ENCODE measurements at places on chromosomes 16 and 17.
A peak's percentile ranks its signal among the peaks of the same experiment; 100 is the strongest.

DNA sequence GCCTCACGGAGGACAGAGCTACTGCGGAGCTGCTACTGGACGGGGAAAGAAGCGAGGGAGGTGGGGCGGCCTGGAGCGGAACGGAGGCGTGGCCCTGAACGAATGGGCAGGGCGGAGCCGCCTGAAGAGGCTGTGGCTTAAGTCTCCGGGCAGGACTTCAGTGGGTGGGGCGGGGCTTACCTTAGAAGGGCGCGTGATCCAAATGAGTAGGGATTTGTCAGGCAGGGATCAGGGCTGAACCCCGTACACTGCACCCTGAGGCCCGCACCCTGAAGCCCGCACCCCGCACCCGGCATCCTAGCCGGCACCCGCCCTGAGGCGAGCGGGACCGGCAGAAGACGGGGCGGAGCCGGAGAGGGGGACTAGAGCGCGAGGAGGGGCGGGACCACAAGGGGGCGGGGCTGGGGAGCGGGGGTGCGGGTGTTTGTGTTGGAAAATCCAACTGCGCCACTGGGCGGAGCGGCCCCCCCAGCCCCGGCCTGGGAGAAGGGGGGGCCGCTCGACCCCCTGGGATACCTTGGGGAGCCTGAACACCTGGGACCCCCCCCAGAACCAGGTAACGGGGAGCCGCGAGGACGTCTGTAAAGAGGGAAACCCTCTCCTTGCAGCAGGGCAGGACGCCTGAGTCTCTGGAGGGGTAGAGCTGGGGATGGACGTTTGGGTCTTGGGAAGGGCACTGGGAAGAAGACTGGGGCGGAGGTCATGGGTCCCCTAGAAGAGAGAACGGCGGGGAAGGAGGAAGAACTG lies at the start of gene KDM6B:
Gene KDM6B, plus strand, starts transcription at position 423 of the 747 bp plus-strand sequence. CDS start 11,338 bp downstream, outside the sequence.
- peak; percentile 79 for DNase-seq

DNA sequence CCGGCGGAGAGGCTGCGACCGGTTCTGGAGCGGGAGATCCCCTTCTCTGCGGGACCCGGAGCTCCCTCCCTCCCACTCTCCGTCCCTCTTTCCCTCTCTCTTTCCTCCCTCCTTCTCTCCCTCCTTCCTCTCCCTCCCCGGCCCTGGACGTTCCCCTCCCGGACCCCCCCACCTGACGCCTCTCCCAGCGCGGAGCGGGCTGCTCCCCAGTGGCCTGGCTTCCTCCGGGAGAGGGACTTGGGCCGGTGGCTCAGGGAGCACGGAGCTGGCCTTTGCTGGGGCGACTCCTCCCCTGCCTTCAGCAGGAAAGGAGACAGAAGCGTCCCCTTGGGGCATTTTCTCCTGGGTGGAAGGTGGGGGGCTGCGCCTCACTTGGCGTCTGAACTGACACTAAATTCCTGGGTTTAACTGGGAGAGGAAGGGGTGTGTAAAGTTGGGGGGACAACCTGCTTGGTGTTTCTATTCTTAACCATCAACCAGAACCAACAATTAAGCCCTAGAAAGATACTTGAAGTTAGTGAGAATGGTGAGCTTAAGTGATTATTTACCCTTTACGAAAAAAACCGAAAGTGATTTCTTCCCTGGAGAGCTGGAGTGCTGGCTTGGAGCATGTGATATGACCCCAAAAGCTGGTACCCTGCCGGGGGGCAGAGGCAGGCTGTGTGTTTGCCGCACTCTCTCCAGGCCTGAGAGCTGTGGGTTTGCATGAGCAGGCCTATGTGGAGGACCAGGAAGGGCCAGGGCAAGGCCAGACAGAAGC lies 775 bp downstream of the SPIRE2 start:
- DNase-seq = no peak

DNA sequence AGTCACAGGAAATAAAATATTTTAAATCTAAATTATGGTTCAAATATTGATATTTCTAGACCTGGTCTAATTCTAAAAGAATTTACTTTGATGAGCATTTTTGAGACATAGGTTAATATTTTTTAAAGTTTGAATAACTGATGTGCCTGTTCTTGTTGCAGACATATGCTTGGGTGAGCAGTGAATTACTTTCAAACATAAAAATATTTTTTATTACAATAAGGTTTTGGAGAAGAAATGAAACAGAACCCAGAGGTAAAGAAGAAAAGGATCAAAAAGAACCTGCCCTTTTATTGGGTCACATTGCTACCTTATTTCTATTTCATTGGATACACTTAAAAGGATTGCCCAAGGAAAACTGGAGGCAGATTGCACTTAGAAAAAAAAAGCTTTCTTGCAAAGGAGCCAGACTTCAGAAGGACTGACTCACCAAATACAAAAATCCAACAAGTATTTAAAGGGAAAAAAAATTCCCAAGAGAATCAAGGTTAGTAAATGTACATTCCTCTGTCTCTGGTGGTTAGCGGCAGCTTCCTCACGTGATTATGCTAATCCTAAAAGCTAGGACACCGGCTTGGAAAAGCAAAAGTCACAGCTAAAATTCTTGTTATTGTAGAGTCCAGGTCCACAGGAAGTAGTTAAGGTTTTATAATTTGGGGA lies 18.5 kb downstream of the ENPP7 start:
- no peak for DNase-seq

GRCh38 chr17:58181796-58182195 lies 10.7 kb upstream of the EPX start:
- DNase-seq = no peak

DNA sequence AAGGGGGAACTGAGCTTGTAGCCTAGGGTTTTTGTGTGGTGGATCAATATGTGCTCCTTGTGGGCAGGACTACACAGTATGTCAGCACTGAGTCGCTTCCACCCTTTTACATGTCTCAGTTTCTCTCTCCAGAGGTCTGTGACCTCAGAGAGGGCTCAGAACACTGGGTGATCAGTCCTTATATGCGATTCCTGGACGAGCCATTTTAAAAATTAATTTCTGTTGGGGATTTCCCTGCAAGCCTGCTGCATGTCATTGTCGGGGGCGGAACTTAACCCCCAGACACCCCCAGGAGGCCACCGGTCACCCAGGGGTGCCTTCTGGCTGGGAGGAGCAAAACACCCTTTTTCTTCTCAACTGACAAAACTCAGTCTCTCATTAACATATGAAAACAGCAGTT lies 14.1 kb downstream of the DHRS7B start:
- DNase-seq = no peak

GRCh38 chr17:80892019-80892855 lies 99.4 kb upstream of the CHMP6 start:
- peak; percentile 84 for DNase-seq

- no peak for DNase-seq
These were observed 2.8 kb downstream of the PRSS33 start for GRCh38 chr16:2784358-2785100.

DNA sequence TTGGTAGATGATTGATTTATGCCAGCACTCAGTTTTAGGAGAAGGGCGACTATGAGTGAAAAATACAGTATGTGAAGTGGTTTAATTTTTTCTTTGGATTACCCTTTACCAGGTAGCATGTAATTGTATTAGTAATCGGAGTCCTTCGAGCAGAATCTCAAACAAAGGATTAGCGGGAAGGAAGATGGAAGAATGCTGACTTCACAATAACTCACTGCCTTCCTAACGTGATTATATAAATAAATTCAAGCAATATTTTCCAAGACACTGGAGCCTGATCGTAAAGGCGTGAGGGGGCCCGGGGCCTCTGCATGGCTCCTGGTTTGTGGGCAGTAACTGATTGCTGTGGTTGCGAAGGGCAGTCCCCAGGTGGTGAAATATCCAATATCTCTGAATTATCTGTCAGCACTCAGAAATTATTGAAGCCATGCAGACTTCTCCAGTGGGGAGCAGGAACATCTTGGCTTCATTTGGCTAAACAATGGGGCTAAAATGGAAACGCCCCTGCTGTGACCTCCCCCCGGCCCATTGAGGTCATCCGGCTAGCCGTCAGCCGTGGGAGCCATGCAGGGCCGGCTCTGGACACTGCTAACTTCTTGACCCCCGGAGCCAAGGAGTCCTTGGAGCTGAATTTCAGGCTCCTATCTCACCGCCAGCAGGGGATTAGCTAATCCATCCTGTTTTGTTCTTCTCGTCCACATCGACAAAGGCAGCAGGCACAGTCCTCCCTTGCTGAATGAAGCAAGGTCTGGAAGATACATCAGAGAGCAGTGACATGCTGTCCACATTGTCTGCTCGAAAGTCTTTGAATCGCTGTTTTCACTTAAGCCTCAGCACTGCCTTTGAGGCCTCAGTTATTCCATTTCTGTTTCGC lies 295.9 kb upstream of the N4BP1 start:
- DNase-seq = no peak

- DNase-seq = no peak
These were observed 45.6 kb downstream of the ZFPM1 start for GRCh38 chr16:88498576-88499208.

GRCh38 chr17:5580367-5580766 lies 3.9 kb downstream of the NLRP1 start:
- no peak for DNase-seq

DNA sequence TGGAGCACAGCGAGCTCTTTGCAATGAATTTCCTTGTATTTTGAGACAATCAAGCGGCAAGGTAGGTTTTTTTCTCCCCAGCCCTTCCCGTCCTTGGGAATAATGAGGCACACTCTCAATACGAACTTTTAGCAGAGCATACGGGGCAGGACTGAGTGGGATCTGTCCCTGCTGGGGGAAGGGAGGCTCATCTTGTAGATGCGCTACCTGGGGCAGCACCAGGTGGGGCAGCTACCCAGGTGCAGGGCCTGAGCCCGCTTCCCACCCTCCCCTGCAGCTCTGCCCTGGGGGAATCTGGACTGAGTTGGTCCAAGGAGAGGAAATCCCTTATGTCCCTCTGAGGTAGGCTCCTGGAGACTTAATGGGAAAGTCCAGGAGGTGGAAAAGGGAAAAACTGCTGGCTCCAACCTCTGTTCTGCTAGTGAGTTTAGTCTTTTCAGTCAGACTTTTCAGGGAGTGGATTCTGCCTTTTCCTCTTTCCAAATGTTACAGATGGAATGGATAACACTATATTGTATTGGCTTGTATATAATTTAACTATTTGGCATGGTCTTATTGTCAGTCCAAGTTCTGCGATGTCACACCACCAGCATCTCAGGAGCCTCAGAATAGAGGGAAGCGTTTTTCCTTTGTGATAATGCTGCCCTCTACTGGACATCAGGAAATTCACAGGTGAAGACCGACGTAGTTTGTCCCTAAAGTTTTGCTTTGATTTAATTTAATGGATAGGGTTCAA lies 9.6 kb upstream of the CES1 start:
- no peak for DNase-seq

- no peak for DNase-seq
These were observed 76.6 kb downstream of the MAF start for GRCh38 chr16:79523971-79524370.

DNA sequence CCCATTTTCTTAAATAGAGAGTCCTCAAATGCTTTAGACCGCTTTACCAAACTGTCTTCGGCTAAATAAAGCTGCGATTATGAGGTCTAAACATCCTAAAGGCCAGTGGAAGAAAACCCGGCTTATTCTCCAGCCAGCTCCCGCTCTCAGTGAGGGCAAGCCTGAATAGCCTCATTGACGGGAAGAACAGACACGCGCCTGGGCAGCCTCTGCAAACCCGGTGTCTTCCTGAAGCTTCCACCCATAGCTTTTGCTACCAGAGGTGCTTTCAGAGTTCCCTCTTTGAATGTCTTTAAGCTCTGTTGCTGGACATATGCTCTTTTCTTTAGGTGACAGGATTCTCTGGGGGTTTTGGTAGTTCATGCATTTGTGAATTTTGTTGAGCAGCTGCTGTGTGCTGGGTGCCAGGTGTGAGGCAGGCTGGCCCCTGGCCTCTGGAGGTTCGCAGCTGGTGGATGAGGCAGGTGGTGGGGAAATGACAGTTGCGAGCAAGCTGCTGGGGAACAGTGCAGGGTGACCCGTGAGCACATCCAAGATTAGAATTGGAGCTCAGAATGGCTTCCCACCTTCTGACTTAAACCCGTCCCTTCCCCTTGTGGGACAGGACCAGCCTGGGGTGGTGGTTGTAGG lies 44.7 kb downstream of the CRISPLD2 start:
- DNase-seq = no peak

DNA sequence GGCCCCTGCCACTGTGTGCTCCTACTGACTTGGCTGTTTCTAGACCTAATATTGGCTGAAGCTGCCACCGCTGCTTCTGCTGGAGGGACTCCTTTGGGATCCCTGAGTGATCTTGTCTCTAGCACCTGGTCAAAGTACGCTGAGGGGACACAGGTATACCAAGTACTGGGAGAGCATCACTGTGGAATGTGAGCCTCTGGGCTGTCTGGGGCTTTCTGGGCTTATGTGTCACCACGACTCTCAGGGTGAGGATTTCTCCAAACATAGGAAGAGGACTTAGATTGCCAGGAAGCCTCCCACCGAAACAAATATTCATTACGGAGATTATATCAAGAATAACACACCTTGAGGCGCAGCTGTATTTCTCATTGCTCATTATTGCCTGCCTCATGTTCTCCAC lies 435.8 kb downstream of the HS3ST3B1 start:
- no peak for DNase-seq

DNA sequence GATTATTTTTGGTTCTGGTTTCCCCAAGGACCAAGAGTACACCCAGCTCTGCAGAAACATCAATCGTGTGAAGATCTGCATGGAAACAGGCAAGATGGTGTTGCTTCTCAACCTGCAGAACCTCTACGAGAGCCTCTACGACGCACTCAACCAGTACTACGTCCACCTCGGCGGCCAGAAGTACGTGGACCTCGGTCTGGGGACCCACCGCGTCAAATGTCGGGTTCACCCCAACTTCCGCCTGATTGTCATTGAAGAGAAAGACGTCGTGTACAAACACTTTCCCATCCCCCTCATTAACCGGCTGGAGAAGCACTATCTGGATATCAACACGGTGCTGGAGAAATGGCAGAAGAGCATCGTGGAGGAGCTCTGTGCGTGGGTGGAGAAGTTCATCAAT lies 67.4 kb upstream of the ENDOV start:
- DNase-seq = no peak

DNA sequence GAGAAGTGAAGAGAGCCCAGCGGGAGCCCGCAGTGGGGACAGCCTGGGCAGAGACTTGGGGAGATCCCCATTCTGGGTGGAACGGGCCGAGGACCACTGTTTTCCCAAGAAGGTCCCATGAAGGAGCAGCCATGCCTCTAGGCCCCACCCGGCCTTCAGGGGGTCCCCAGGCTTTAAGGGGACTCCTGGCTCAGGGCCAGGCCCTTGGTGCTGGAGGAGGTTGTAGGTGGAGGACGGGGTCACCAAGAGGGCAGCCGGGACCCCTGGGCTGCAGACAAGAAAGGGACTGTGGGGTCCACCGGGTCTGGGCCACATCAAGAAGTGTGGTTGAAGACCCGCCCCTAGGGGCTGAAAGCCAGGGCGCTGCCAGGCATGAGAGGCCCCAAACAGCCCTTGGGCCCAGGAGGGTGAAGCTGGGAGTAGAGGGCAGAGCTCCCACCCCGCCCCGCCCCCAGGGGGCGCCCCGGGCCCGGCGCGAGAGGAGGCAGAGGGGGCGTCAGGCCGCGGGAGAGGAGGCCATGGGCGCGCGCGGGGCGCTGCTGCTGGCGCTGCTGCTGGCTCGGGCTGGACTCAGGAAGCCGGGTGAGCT lies at the start of gene PRSS21:
Gene PRSS21, plus strand, starts transcription at position 487 of the 589 bp plus-strand sequence. Its CDS starts 32 bp downstream, at position 519.
- DNase-seq = no peak

GRCh38 chr17:38562903-38563302 lies 42.8 kb downstream of the SRCIN1 start:
- DNase-seq = no peak
